ENCODE measurements at places on chromosomes 16 and 17.
A peak's percentile ranks its signal among the peaks of the same experiment; 100 is the strongest.

DNA sequence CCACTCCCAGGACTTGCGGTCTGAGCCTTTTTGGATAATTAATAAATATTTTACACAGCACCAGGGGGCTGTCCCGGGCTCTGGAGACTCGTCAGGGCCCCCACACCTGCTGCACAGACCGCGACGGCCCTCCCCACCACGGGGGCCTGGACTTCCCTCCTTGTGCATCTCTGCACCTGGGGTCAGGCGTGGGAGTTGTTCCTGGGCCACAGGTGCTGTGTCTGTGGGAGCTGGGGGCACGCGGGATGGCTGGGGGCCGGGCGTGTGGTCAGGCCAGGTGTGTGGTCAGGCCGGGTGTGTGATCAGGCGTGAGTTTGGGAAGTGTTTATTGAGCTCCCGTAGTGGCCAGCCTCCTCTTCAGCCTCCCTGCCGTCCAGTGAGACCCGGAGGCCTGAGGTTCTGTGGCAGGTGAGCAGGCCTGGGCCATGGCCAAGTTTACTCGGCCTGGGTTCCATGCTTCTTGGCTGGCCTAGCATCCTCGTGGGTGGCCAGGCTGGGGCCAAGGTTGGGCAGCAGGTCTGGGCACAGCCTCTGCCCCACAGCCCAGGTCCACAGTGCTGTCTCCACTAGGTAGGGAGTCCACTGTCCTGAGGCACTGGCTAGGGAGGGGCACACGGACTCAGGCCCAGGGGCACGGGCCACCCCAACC is 1.9 kb upstream of the STUB1 start:
- DNase-seq = no peak

DNA sequence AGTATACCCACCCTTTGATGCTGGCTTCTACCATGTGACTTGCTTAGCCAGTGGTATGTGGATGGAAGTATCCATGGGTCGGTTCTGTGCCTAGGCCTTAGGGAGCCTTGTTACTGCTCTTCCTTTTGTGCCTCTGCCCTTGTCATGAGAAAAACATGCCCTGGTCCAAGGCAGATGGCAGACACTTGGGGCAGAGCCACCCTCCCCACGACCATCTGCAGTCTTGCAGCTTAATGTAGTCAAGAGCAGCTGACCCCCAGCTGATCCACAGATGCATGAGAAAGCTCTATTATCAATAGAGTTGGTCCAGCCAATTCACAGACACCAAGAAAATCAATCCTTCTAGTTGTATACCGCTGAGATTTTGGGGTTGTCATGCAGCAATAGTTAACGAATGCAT is 95.7 kb downstream of the SLC39A11 start:
- DNase-seq = no peak

DNA sequence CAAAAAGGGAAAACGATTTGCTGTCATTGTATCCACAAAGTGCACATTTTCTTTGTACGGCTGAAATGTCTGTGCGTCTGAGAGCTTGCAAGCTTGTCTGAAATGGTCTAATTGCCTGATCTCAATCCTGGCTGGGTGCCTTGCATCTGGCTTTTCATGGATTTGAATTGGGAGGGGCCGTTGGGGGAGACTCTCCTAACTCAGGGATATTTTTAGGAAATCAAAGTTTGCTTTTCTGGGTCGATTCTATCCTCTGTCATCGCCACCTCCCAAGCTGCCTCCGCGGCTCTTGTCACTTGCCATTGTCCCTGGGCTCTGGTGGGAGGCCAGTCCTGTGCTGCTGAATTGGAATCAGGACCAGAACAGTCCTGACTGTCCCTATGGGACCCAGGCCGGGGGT is 33.3 kb upstream of the MGAT5B start:
- no peak for DNase-seq

- DNase-seq = peak; percentile 17
Observed at GRCh38 chr16:1871974-1872635, at the start of gene MEIOB. Gene MEIOB, minus strand, starts transcription at chr16:1872164. Its CDS starts 3,989 bp downstream, at chr16:1868175.

- DNase-seq = no peak
Observed at GRCh38 chr17:29151567-29151966, 28.6 kb downstream of the MYO18A start.

DNA sequence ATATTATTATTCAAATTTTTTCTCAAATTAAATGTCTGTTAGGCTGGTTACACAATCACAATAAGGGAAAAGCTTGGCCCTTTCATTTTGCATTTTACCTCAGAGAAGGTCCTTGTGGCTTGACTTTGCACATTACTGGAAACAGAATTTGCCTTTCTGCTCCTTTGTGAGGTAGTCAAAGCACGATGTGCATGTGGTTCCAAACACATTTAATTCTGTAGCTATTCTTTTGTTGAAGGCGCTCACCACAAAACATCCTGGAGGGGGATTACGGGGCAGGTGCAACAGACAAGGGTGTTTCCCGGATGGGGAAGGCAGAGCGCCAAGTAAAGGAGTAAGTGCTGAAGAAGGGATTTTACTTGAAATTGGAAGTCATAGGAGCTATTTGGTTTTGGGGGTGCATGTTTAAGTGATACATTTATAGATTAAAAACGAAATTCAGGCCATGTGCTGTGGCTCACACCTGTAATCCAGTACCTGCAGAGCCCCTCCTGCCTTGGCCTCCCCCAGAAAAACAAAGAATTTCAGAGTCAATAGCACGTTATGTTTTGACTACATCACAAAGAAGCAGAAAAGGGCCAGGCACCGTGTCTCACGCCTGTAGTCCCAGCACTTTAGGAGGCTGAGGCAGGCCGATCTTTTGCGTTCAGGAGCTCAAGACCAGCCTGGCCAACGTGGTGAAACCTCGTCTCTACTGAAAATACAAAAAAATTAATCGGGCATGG is 31.2 kb upstream of the TENT4B start:
- DNase-seq = peak; percentile 2

- no peak for DNase-seq
Observed at GRCh38 chr17:29640413-29640812, 17.7 kb upstream of the CORO6 start.

DNA sequence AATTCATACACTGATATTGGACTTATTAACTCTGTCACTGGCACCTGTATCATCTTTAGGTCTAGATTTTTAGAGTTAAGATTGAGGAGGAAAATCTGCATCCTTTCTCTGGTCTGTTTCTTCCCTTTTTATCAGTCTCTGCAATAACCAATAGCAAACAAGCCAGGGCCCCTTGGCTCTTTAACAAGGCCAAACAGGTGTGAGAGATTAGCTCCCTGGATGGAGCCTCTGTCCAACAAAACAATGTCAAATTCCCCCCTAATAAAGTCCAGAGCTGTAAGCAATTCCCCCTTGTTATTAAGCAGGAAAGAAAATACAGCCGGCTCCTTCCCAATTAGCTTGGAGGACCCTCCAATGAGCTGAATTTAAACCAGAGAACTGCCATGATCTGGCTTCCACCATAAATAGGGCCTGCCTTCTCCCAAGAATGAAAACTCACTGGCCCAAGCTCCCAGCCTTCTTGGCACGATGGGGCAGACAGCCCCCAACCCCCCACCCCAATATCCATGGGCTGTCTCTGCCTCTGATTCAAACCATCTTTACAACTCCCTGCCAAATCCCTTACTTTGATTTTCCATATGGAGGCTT is 56.1 kb upstream of the SOX9 start:
- DNase-seq = no peak

GRCh38 chr16:84826558-84826941 is 6.8 kb downstream of the CRISPLD2 start:
- DNase-seq = no peak

- DNase-seq = no peak
Observed at GRCh38 chr17:40331743-40332641, 23.0 kb downstream of the RARA start.

DNA sequence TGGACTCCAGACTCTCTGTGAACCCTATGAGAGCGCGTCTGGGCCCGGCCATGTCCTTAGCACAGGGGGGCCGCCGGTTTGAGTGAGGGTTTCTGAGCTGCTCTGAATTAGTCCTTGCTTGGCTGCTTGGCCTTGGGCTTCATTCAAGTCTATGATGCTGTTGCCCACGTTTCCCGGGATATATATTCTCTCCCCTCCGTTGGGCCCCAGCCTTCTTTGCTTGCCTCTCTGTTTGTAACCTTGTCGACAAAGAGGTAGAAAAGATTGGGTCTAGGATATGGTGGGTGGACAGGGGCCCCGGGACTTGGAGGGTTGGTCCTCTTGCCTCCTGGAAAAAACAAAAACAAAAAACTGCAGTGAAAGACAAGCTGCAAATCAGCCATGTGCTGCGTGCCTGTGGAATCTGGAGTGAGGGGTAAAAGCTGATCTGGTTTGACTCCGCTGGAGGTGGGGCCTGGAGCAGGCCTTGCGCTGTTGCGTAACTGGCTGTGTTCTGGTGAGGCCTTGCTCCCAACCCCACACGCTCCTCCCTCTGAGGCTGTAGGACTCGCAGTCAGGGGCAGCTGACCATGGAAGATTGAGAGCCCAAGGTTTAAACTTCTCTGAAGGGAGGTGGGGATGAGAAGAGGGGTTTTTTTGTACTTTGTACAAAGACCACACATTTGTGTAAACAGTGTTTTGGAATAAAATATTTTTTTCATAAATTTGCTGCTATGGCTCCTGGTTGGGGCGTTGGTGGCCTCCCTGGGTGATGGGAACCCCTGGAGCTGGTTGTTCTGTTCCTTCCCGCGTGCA is 23.1 kb downstream of the STAT5A start:
- no peak for DNase-seq

DNA sequence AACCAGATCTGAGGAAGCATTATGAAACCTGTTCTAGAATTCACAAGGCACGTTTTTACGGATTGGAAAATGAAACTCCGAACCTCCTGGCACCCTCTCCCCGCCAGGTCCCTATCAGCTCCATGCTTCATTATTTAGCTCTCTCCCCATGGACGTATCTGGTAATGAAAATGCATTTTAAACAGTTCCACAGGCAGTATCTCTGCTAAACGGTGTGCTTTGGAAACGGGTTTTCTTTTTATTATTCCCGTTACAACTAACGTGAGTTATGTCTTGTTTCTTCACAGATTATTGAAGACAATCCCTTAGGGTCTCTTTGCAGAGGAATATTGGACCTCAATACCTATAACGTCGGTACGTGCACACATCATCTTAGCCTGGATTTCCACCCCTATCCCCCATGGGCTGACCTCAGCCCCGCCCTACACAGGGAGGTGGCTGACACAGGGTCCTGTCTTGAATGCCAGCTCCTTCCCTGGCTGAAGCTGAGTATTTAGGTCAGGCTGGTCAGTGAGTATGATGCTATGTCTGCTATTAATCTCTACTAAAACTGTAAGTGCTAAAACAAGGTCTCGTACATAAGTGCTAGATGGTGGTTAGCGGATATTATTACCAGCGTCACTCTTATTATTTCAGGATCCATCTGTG is 82.9 kb downstream of the SDR42E1 start:
- DNase-seq = no peak

DNA sequence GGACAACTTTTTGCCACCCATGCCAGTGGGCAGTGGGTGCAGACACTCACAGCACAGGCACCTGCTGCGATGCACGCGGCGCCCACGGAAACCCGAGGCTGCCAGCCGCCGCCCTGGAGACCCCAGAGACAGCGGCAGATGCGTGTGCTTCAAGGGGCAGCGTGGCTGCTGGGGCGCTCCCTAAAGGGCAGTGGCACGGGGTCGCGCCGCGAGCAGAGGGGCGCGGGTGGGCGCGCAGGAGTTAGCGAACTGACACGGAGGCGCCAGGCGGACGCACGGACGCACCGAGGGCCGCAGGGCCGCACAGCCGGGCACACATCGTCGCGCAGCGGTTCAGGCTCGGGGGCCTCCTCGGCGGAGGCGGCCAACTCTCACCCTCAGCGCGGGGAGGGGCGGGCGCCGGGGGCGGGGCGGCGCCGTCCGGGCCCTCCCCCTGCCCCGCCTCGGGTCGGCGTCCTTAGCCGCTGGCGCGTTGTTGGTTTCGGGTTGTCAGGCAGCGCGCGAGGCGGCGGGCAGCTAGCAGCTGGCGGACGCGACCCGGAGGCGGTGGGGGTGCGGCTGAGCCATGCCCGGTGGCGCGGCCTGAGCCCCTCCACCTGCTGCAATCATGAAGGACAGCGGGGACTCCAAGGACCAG is at the start of gene KIF19:
Gene KIF19, plus strand, starts transcription at position 484 of the 637 bp plus-strand sequence. Its CDS starts 124 bp downstream, at position 608.
- peak; percentile 37 for DNase-seq

DNA sequence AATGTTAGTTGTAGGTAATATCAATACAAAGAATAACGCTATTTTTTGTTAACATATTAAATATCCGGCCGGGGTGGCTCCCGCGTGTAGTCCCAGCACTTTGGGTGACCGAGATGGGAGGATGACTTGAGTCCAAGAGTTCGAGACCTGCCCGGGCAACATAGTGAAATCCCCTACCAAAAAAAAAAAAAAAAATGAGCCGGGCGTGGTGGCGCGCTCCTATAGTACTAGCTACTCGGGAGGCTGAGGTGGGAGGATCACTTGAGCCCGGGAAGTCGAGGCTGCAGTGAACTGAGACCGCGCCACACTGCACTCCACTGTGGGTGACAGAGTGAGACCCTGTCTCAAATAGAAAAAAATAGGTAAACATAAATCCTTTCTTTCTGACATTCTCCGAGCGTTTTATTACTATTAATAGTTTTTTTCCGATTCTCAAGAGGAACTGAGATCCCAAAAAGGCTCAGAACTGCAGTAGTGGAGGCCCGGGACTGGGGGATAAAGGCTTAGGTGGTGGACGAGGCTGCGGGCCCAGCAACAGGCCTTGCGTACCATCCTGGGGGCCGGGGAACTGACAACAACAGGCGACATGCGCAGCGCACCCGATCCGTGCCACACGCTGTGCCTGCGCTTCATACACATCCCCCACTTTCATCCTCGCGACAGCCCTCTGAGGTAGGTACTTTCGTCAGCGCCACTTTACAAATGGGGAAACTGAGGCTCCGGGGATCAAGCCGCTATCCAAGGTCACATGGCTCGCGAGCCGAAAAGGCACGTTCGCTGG is 919 bp downstream of the N4BP1 start:
- DNase-seq = no peak

GRCh38 chr17:36507266-36507665 is 20.8 kb downstream of the ZNHIT3 start:
- no peak for DNase-seq

Data from activated T-cell treated with anti-CD3 and anti-CD28 coated beads for 1 hour (primary cell).